ENCODE measurements at places on chromosomes 2 and 18.
A peak's percentile ranks its signal among the peaks of the same experiment; 100 is the strongest.

DNA sequence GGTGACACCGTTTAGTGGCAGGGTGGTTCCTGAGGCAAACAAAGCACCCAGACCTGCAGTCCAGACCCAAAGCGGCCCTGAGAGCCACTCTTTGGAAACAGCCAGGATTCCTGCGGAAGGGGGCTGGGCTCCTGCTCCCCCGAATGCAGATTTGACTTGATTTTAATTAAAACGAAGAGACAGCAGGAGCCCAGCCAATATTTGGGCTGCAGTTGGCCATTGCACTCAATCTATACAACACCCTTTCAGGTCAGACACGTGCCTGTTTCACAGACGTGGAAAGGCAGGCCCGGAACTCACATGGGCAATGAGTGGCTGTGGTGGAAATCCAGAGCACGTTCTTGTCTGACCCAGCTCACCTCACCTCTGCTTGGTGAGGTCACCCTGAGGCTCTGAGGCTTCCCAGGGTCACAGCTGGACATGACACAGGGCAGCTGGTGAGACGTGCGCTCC is 122.4 kb downstream of the NDUFA10 start:
- no peak for DNase-seq

DNA sequence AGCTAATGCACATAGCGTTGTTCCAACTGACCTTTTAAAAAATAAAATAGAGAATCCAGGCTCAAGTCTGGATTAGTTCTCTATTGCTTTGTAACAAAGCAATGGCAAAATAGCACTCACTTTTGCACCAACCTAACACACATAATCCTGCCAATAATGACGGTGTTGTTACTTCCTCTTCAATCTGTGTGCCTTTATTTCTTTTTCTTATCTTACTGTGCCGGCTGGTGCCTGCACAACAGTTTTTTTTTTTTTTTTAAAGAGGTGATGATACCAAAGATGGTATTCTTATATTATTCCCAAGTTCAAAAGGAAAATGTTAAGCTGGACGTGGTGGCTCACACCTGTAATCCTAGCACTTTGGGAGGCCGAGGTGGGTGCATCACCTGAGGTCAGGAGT is 3.4 kb downstream of the PLB1 start:
- DNase-seq: no peak

- DNase-seq: no peak
These were observed 87.5 kb upstream of the ALKAL2 start for GRCh38 chr2:375270-375955.

DNA sequence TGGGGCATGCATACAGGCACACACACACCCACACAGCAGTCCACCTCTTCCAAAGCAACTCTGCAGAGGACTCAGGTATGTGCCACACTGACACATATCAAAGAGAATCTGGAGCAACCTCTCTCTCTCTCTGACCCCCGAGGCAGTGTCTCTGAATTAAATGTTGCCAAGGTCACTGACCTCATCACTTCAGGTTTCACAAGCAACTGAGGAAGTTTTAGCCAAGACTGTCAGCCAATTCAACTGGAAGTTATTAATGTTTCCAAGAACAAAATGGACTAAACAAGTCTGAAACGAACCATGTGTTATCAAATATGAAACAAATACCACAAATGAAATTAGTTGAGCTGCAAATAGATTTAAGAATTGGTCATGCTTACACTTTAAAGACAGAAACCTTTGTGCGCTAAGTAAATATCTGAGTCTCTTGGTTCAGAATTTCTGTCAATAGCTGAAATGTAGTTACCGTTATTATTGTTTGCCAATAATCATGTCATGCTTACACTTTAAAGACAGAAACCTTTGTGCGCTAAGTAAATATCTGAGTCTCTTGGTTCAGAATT is 86.1 kb downstream of the SLC25A12 start:
- DNase-seq: no peak

- no peak for DNase-seq
These were observed 12.6 kb downstream of the KLHL23 start for GRCh38 chr2:169746240-169746639.

DNA sequence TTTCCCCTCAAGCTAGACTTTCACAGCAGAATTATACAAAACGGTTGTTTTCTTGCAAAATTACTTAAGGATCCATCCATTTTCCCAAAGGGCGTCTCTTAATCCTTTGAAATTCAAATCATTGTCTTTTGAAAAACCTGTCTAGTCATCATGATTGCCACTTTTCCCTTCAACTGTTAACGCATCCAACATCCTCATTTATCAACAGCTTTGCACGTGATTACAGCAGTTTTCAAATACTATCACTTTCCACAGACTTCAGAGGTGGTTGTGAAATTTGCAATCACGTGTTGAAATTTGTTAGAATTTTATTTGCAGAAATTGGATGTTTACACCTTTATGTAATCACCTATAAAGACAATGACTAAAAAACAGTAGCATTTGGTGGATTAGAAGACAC is 304.4 kb upstream of the SLC39A10 start:
- no peak for DNase-seq

DNA sequence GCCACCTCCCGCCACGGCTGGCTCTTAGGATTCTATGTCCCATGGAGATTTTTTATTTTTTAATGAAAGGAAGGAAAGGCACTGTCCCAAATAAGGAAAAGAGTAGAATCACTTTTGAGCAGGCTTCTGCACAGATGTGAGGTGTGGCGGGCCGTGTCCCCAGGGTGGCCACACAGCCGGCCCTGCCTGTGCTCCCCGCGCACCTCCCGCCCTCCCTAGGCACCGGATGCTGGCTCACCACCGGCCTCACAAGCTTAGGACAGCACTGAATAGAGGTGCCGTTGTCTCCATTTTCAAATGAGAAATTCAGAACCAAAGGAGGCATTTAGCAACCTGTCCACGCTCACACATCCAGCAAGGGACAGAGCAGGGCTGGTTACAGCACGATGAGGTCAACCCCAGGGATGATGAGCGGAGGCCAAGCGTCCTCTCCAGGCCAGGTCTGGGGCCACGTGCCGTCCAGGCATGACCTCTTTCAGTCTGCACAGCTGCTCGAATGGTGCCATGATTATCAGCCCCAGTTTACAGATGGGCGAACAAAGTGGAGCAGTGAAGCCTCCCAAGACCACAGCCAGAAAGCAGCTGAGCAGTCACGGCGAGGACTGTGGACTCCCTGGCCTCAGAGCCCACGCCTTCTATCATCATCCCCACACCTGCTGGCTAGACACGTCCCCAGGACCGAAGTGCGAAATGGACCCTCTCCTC is 20.7 kb upstream of the TEX51 start:
- no peak for DNase-seq

- no peak for DNase-seq
These were observed 216.4 kb upstream of the MYT1L start for GRCh38 chr2:2547451-2547850.

GRCh38 chr2:112793449-112793978 is 9.2 kb upstream of the IL1A start:
- peak; percentile 38 for DNase-seq

GRCh38 chr2:149037851-149038250 is 648 bp upstream of the LYPD6B start:
- no peak for DNase-seq
